GM12864 (cell line): ENCODE measurements at places on chromosomes 7 and 10.

DNA sequence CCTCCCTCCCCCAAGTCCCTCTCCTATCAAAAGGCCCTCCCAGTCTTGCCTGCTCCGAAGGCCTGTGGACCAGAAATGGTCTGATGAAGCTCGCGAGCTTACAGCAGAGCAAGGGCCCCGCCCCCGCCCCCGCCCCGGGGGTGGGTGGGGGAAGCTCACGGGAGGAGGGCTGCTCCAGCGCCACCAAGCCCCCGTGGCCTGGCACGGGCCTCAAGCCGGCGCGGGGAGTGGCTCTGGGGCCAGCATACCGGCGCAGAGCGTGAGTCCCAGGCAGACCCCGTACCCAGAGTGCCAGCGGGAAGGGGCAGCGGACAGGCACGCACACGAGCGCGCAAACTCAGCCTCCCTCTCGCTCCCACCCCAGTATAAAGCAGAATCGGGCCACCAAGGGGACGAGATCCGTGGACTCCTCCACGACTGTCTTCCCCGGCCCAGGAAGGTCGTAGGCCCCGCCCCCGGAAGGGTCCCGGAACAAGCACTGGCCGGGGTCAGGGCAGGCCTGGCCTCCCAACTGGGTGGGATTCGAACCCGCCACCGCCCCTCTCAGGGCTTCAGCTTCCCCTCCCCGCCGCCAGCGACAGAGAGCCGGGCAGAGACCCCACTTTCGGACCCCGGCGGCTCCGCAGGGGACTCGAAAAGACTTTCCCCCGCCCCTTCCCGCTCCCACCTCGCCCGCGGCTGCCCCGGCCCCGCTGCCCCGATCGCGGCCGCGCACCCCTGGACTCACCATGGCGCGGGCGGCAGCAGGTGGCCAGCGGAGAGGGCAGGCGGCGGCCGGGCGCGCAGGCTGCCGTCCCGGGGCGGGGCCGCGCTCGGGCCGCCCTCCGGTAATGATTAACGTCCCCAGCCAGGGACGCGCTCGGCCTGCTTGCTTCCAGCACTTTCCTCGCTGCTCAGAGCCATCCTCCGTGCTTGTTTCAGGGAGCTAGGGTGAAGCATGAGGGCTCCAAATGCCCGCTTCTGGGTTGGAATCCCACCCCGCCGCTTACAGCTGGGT lies at the start of gene PCBD1:
PCBD1 (minus strand) TSS at position 762 of the 997 bp plus-strand sequence; CDS start at position 730, 32 bp downstream.
- DNase-seq: peak; percentile 21

GRCh38 chr7:121322460-121322859 lies 6.3 kb upstream of the WNT16 start:
- DNase-seq: no peak

DNA sequence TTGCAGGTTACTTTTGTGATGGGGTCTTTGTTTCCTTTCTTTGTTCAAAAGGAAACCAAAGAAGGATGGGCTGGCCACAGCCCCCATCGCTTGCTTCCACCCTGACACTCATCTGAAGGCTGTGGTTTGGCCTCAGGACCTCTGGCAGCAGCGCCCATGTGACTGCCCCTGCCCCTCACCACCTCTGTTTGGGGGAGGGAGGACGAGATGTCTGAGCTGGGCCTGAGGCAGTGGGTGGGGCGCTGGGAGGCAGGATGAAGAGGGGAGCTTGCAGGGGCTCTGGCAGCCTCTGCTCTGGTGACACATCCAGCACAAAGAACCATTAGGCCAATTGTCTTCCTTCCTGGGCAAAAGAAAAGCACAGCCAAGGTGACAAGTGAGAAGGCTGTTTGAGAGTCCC lies 15.9 kb upstream of the CHST15 start:
- DNase-seq: no peak

- no peak for DNase-seq
These were observed 113.0 kb upstream of the PCDH15 start for GRCh38 chr10:54914049-54914448.

- no peak for DNase-seq
These were observed 121.0 kb downstream of the HIP1 start for GRCh38 chr7:75617634-75618234.
